Motor neuron (in vitro differentiated cells): ENCODE measurements at places on chromosomes 5 and 9. TPM values are rescaled to one million over a fixed set of nuclear protein-coding genes. Genes with fewer than 3 reads are reported as not detected.

Gene PCDHGA2
- 1.2 and 1.3 TPM in 2 replicates for total RNA-seq

Gene PCDHGA10
- total RNA-seq = 2.1 and 3.0 TPM in 2 replicates

Gene SH3PXD2B
- 25.2 and 25.5 TPM in 2 replicates for total RNA-seq

Gene ROR2
- 21.0 and 26.3 TPM in 2 replicates for total RNA-seq

Gene FOXD4L6
- total RNA-seq = 0.15 TPM in 1 of 2 replicates, not detected in the other

Gene SLC25A2
- total RNA-seq = 0.60 and 0.91 TPM in 2 replicates

Gene HMCN2
- 0.60 and 1.4 TPM in 2 replicates for total RNA-seq

Gene PCDHA6
- total RNA-seq = 0.15 TPM in 1 of 2 replicates, not detected in the other

Gene IFNA21
- 0.38 TPM in 1 of 2 replicates, not detected in the other for total RNA-seq

Gene C9orf50
- total RNA-seq = 0.23 and 0.36 TPM in 2 replicates

Gene BARX1
- 0.42 TPM in 1 of 2 replicates, not detected in the other for total RNA-seq

Gene CARTPT
- not detected in 2 replicates for total RNA-seq

Gene ANKRD34B
- 0.16 and 0.27 TPM in 2 replicates for total RNA-seq

Gene DBH
- 0.10 TPM in 1 of 2 replicates, not detected in the other for total RNA-seq
